MCF 10A (cell line): ENCODE measurements at places on chromosomes 1 and 21. TPM values are rescaled to one million over a fixed set of nuclear protein-coding genes. Genes with fewer than 3 reads are reported as not detected.
A peak's percentile ranks its signal among the peaks of the same experiment; 100 is the strongest.

GRCh38 chr1:22749919-22750684 lies 39.5 kb downstream of the EPHB2 start:
- peaks cover 25% of the 10 kb centered on the region for H3K4me1 ChIP-seq
- peaks cover 7% of the 10 kb centered on the region for H3K36me3 ChIP-seq
- H3K27me3 ChIP-seq, result no peaks in the 10 kb centered on the region
- H3K4me3 ChIP-seq, result no peak overlapping the region
- peak overlapping the region; percentile 88 for H3K27ac ChIP-seq
- DNase-seq, result peak; percentile 80

The TDRD10 gene
- not detected in 2 replicates for total RNA-seq

DNA sequence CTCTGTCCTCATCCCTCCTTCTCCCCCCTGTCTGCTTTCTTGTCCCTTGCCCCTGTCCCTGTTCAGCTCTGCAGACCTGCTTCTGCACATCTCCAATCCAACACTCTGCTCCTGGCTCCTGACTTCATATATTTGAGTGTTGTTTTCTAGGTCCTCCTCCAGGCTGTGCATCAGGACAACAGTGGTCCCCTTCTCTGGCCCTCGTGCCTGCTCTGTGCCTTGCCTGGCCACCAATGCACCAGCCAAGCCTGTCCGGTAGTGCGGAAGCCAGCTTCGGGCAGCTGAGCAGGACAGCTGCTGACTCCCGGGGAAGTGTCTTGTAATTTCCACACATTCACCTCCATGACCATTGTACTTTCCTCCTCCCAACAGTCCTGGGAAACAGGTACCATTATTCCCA lies 203.4 kb upstream of the RAB4A start:
- peaks cover 20% of the 10 kb centered on the region for H3K27me3 ChIP-seq
- H3K27ac ChIP-seq, result no peak overlapping the region
- no peak for DNase-seq

DNA sequence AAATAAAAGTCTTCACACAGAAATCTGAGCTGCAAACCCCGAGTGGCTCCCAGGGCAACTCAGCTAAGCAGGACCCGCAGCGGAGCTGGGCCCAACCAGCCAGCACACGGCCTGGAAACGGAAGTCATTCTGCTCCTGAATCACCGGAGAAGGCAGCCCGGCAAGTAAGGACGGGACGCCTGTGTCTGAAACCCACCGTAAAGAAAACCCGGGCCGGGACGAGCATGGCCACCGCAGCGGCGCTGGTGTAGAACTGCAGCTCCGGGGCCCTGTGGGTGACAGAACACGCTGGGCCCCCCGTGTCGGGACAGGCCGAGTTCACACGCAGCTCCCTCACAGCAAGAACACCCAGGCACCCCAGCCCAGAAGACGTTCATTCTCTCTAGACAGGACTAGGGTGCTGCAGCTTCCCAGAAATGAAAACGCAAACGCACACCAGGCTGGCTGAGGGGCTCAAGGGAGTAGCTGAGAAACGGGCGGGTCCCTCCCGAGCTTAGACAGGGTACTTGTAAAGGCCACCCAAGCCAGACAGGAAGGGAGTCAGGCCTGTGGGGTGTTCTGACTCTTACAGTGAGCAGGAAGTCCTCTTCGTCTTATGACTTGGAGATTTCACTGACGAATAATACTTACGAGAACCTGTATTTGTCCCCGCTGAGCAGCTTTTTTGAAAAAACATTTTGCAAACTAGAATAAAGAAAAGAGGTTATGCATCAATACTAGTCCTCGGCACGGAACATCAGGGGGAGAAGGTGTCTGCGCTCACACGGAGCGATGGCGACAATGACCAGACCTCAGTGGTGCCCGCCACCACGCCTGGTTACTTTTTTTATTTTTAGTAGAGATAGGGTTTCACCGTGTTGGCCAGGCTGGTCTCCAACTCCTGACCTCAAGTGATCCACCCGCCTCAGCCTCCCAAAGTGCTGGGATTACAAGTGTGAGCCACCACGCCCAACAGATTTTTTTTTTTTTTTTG lies 10.9 kb upstream of the CDK11B start:
- H3K4me3 ChIP-seq, result no peak overlapping the region
- no peaks in the 10 kb centered on the region for H3K27me3 ChIP-seq
- no peak overlapping the region for H3K27ac ChIP-seq
- H3K4me1 ChIP-seq, result no peaks in the 10 kb centered on the region

DNA sequence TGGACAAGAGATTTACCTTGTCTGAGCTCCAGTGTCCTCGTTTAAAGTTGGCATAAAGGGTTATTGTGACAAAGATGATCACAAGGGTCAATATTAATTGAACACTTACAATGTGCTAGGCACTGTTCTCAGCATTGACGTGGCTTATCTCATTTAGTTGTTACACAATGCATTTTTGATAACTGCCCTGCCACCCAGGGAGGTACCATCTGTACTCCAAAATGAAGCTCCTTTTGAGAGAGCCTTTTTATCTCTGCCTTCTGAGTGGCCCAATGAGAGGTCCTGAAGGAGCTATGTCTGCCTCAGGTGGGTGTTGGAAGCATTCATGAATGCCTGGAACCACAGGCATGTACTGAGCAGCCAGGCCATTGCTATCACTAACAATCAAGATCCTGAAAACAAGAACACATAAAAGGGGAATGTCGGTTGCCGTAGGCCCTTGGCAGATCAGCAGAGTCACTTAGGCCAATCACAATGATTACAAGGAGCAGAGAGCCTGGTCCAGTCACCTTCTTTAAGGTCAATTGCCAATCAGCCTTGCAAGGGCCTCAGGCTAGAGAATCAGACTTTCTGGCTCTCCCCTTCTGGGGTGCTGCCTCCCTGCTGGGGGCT lies 78.5 kb downstream of the NMNAT2 start:
- DNase-seq, result no peak
- H3K4me1 ChIP-seq, result no peaks in the 10 kb centered on the region
- no peaks in the 10 kb centered on the region for H3K27me3 ChIP-seq
- H3K36me3 ChIP-seq, result no peaks in the 10 kb centered on the region
- H3K4me3 ChIP-seq, result no peak overlapping the region

GRCh38 chr1:208026880-208027438 lies 116.0 kb upstream of the CD34 start:
- H3K4me3 ChIP-seq, result no peak overlapping the region
- H3K27me3 ChIP-seq, result no peaks in the 10 kb centered on the region
- H3K4me1 ChIP-seq, result no peaks in the 10 kb centered on the region
- peaks cover 38% of the 10 kb centered on the region for H3K36me3 ChIP-seq
- no peak overlapping the region for H3K27ac ChIP-seq

The SPRR2E gene
- total RNA-seq, result not detected in 2 replicates

DNA sequence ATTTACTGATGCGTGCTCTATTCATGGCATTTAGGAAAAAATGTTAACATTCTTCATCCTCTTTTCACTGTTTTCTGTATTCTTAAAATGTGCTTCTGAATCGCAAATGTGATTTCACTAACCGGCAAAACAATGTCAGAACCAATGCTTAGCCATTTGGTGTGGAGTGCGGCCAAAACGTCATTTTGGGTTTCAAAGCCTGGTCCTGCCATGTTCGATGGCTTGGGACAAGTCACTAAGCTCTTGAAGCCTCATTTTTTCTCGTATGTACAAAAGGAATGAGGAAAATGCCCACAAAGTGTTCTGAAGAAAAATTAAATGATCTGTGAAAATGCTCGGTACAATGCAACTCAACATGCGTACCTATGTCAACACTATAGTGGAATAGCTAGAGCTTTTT lies 175.3 kb downstream of the APP start:
- peaks cover 68% of the 10 kb centered on the region for H3K36me3 ChIP-seq
- no peak for DNase-seq
- no peak overlapping the region for H3K27ac ChIP-seq
- H3K27me3 ChIP-seq, result no peaks in the 10 kb centered on the region

- no peaks in the 10 kb centered on the region for H3K36me3 ChIP-seq
- H3K4me3 ChIP-seq, result no peak overlapping the region
- no peak for DNase-seq
- no peaks in the 10 kb centered on the region for H3K27me3 ChIP-seq
- peak overlapping the region; percentile 42 for H3K27ac ChIP-seq
- H3K4me1 ChIP-seq, result peaks cover 17% of the 10 kb centered on the region
Observed at GRCh38 chr21:14737284-14737691, 191.2 kb upstream of the SAMSN1 start.

- H3K4me1 ChIP-seq, result no peaks in the 10 kb centered on the region
- DNase-seq, result peak; percentile 34
- H3K4me3 ChIP-seq, result no peak overlapping the region
- no peaks in the 10 kb centered on the region for H3K27me3 ChIP-seq
- no peaks in the 10 kb centered on the region for H3K36me3 ChIP-seq
Observed at GRCh38 chr1:170267317-170267716, 121.6 kb downstream of the NTMT2 start.

DNA sequence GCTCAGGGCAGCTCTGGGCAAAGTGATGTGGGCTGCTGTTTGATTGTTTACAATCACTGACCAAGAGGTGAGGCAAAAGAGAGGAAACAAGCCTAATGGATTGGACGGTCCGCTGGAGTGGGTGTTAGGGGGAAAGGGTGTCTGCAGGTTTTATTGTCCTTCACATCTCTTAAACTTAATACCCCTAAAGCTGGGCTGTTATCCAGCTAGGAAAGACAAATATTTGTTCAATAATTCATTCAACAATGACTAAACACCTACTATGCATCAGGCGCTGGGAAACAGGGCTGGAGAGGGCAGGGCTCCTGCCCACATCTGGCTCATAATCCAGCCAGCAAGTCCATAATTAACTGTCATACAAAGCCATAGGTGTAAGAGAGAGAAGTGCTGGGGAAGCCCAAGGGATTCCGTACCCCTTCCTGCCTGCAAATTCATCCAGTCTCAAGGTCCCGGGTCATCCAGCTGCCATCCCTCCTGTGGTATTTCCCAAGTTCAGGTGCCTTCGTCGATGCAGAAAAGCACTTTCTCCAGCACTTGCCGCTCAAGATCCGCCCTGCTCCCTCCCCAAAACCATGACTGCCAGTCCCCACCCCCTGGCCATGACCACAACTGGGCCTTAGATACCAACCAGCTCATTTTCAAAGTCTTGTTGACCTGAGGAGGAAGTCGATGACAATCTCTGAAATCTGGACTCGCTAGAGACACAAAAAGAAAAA lies 10.7 kb downstream of the TMEM63A start:
- H3K4me1 ChIP-seq, result peaks cover 13% of the 10 kb centered on the region
- H3K27me3 ChIP-seq, result no peaks in the 10 kb centered on the region
- no peak overlapping the region for H3K27ac ChIP-seq
- no peak for DNase-seq
- no peak overlapping the region for H3K4me3 ChIP-seq

DNA sequence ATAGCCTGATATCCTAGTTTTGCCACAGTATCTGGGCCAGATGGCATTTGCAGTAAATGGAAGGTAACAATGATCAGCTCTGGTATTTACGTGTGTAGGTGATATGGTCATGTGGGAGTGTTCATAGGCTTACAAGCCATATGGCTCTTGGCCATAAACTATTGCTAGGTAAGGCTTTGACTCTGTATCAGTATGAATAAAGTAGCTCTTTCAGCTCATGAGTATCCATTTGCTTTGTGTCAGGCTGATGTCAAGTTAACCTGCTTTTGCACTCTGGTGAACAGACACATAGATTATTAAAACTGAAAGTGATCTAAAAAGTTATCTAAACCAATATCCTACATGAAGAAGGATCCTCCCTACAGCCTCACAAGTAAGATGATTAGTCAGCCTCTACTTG lies 69.0 kb downstream of the DDR2 start:
- H3K27me3 ChIP-seq, result no peaks in the 10 kb centered on the region
- no peak for DNase-seq
- peaks cover 17% of the 10 kb centered on the region for H3K4me1 ChIP-seq
- H3K4me3 ChIP-seq, result no peak overlapping the region
- no peak overlapping the region for H3K27ac ChIP-seq
- H3K36me3 ChIP-seq, result no peaks in the 10 kb centered on the region

The NUDT17 gene
- 3.7 and 4.6 TPM in 2 replicates for total RNA-seq

GRCh38 chr1:28577052-28577678 lies 14.9 kb upstream of the RAB42 start:
- H3K27me3 ChIP-seq, result no peaks in the 10 kb centered on the region
- H3K4me3 ChIP-seq, result no peak overlapping the region
- H3K27ac ChIP-seq, result peak overlapping the region; percentile 39
- peaks cover 10% of the 10 kb centered on the region for H3K4me1 ChIP-seq

The MYCBP gene
- total RNA-seq, result 16.1 and 18.9 TPM in 2 replicates

The DDI2 gene
- total RNA-seq, result 26.6 and 32.7 TPM in 2 replicates

DNA sequence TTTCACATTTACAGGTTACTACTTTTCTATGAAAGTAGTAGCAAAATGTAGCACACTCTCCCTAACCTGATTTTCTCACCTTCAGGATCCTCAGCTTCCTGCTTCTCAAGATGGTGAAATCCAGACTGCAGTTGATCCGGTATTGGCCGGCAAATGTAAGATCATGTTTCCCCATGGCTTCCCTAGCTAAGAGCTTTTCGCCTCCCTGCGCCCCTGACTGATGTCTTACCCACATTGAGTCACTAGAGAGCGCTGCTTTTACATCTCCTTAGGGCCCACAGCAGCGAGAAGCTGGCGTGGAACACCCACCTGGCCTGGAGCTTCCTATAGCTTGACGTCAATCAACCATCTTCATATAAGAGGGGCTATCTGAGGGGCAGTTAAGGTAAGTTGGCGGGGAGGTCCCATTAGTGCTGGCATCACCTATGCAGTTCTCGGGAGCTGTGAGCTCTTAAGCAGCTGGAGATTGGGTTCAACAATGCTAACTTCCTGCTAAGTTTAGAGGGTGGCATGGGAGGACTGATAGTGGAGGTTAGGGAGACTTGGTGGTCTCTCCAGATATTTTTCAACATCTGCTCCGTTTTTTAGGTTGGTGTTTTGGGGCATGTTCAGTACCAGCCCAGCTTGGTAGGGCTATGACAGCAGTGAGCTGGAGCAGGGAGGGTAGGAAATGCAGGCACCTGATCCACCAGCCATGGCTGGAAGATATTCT lies 5.5 kb downstream of the PTPN7 start:
- H3K27me3 ChIP-seq, result no peaks in the 10 kb centered on the region
- no peaks in the 10 kb centered on the region for H3K36me3 ChIP-seq
- peaks cover 12% of the 10 kb centered on the region for H3K4me1 ChIP-seq
- peak; percentile 92 for DNase-seq
- no peak overlapping the region for H3K27ac ChIP-seq
- H3K4me3 ChIP-seq, result no peak overlapping the region

DNA sequence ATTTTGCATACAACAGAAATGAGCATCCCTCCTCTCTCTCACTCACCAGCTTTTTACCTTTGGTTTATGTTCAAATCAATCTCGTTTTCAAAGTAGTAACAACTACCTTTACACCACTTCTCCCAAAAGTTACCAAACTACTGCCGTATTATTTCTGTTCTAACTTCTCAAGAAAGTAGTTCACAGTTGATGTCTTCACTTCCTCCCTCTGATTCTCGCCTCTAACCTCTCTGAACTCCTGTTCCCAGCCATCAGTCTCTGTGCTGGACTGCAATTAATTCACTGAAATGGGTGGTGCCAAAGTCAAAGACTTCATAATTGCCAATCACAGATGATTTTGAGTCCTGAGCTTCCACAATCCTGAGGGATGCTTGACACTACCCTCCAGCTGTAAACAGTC lies 54.0 kb downstream of the ZNF281 start:
- H3K36me3 ChIP-seq, result no peaks in the 10 kb centered on the region
- no peaks in the 10 kb centered on the region for H3K27me3 ChIP-seq
- no peak overlapping the region for H3K4me3 ChIP-seq
- peaks cover 20% of the 10 kb centered on the region for H3K4me1 ChIP-seq
- no peak overlapping the region for H3K27ac ChIP-seq
- DNase-seq, result no peak
